ENCODE measurements at places on chromosomes 12 and 14.

GRCh38 chr14:64234877-64235651 is 59.1 kb downstream of the ESR2 start:
- DNase-seq, result peak; percentile 30

GRCh38 chr12:106945261-106945851 is 10.4 kb upstream of the TMEM263 start:
- DNase-seq, result no peak

- DNase-seq, result no peak
These were observed 92.8 kb downstream of the LGMN start for GRCh38 chr14:92655419-92656201.

- no peak for DNase-seq
These were observed 214.0 kb downstream of the CHST11 start for GRCh38 chr12:104670439-104671408.

DNA sequence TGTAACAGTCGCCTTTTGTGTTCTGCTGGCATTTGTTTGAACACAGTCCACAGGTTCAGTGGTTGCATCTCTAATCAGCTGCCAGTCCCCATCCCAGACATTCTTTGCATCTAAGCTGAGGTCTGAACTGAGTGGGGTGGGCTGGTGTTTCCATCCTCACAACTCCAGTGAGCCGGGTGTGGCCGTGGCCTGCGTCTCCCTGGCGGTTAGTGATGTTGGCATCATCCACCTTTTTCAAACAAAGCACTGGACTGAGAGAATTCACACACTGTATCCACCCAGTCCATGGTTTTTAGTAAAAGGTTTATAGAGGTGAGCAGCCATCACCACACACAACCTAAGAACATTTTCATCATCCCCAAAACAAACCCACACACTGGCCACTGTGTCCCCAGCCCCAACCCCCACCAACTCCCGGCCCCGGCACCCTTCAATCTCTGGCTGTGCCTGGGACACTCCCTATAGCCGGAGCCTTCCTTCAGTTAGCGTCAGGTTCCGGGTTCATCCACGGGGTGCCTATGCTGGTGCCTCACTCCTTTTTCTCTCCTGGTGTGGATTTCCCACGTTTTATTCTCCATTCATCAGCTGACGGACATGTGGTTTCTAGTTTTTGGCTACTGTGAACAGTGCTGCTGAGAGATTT is 6.5 kb downstream of the DDX51 start:
- no peak for DNase-seq

- peak; percentile 71 for DNase-seq
These were observed 27.3 kb upstream of the CHPT1 start for GRCh38 chr12:101670007-101670671.

- DNase-seq, result peak; percentile 86
These were observed 2.9 kb upstream of the CACNB3 start for GRCh38 chr12:48815126-48816110.

DNA sequence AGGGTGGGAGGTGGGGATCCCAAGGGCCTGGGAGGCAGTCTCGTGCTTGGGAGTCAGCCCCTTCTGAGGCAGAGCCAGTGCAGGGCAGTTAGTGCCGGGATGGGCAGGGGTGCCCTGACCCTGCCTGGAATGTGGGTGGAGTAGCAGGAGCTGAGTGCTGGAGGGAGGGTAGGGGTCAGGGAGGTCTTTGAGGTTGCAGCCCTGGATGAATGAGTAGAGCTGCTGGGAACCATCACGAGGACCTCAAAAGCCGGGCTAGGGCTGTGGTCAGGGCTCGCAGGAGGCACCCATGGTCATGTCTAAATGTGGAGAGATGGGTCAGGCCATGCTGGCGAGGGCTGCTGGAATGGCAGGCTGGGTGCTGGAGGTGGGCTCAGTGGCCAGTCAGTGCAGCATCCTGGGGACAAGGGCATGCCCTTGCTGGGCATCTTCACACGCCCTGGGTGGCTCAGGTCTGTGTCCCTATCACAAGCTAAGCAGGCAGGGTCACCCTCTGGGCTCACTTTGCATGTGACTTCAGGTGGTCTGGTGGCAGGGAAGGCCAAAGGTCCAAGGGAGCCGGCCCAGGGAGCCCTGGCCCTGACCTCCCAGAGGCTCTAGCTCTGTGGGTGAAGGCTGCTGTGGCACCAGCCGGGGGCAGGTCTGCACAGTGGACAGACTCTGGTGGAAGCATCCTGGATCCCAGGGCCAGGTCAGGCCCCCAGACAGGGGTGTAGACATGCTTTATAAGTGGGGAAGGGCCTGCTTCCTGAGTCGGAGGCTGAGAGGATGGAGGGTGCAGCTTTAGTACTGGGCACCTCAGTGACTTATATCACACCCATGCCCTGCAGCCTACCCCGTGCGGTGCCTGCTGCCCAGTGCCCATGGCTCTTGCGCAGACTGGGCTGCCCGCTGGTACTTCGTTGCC is 24.5 kb downstream of the PAPLN start:
- no peak for DNase-seq

DNA sequence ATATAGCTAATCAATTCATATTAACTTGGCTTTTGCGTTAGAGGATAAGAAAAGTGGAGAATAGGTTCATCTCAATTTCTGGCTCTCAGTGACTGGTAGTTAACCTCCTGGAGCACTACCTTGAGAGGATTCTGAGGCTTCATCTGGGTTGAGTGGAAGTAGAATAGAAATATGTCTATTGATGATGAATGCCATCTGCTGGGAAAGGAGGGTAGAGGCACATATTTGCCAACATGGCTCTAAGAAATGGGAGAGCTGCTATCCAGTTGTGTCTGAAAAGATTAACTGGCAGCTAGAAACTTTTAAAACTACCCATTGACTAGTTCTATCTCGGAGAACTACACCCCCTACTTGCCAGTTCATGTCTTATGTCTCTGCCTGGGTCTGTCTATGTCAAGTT is 530.1 kb downstream of the NRXN3 start:
- DNase-seq, result peak; percentile 6

GRCh38 chr14:96824283-96824682 is 27.1 kb downstream of the VRK1 start:
- peak; percentile 48 for DNase-seq

DNA sequence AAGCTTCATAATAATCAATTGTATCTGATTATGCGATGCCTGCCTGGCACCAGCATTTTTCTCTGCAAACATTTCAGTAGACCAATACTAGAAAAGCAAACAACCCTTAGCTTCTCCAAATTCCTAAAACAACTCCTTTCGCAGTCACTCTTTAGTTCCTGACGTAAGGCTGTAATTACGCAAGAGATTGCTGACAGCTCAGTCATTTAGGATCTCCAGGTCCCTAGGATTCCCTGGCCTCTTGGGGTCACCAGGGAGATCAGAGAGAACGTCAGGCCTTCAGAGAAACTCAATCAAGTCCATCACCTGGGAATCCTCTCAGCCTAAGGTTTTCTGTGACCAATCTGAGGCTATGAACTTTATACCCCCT is 390.6 kb downstream of the PAWR start:
- peak; percentile 28 for DNase-seq

DNA sequence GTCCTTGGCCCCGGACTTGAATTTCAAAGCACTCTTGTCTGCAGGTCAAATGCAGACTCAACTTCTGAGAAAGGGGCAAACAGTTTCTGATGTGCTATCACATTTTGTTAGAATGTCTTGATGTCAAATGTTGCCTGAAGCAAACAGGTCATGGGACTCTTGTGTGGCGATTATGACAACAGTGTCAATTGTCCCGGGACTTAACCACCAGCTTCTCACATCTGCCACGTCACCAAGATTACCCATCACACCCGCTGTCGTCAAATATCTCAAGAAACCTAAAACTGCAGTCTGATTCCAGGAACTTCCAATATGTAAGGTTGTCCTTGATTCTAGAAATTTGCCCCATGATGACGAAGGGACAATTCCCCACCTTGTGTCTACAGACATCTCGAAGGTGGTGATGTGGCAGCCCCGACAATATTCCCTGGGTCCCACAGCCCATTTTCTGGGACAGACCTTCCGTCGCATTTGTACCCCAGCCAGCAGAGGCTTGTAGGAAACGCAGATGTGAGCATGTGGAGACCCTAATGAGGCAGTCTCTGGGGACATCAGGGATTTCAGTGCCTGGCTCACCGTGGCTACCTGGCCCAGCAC is 21.3 kb downstream of the LRTM2 start:
- DNase-seq, result no peak

- DNase-seq, result no peak
These were observed 25.3 kb downstream of the DDHD1 start for GRCh38 chr14:53127832-53128231.

Data from fibroblast of skin of scalp (primary cell).